AG08396 (cell line): ENCODE measurements at places on chromosomes 11 and 22.

DNA sequence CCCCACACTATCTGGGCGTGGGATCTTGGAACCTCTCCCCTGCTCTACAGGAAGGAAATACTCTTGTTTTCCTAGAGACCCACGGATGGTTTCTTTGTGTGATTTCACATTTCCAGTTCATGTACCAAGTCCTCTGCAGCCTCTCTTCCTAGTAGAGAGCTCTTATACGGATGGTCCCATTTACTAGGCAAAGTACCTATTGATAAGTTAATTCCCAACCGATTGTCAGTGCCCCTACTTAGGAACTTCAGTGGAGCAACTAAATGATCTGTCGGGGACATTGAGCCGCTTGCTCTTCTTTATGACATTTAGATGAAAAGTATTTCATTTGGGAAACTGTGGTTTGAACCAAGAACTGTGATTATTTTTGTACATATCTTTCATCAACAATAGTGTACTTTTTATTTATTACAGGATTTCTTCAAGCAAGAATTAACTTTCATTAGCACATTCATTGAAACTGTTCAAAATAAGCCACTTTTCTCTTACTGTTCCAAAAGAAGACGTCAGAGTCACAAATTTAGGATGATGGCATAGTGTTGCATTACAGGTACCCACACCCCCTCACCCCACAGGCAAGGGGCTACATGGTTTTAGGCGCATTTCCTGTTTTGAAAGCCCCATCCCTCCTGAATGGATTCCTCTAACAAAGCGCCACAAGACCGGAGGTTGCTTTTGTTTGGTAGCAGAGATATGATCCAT is 34.2 kb downstream of the ELMOD1 start:
- DNase-seq: no peak

- DNase-seq: no peak
Measured at GRCh38 chr11:112400476-112401014, 139.9 kb upstream of the PLET1 start.

DNA sequence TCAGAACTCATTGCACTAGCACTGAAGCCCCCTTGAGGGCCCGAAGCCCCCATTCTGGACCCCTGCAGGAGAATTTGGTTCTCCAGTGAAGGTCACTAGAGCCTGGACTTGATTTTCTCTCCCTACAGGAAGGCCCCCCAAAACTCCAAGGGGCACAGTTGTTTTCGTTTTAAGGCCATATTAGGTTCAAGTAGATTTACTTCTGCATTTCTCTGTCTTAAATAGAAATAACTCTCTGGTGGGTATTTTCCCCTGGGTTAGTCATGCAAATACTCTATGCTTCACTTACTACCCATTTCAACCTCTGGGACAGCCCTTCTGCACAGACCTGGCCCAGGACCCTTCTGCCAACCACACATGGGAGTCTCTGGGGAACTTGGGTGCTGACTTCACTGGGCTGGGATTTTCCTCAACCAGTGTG is 41.6 kb downstream of the WEE1 start:
- DNase-seq: no peak

- DNase-seq: peak; percentile 66
Measured at GRCh38 chr11:128497061-128497775, 90.1 kb downstream of the ETS1 start.

DNA sequence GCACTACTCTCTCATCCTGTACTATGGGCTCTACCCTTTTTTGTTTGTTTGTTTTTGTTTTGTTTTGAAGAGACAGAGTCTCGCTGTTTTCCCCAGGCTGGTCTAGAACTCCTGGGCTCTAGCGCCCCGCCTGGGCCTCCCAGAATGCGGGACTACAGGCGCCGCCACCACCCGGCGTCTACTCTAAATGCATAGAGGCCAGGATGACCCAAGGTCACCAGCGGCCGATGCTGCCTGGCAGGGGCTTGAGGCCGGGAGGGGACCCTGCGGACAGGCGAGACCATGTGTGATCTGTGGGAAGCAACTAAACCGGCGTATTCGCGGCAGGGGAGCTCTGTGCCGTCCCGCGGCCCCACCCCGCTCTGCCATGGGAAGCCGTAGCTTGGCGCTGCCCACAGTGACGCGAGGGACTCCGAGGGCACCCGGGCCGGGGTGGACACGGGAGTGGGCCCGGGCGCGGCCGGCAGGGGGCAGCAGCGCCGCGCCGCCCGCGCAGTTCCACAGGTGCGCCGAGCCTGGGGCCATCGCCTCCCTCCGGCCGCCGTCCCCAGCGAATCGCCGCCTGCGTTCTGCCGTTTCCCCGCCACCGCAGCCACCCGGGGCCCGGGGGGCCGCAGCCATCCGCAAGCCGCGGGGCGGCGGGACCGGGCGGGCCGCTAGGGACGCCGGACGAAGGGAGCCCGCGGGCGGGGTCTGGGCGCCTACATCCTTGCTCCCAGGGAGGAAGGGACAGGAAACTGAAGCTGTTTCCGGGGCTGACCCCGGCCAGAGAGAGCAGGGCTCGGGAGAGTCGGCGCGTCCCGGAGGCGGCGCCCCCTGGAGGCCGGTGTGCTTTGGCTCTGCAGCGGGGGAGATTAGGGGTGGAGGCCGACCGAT is 12.3 kb upstream of the HDHD5 start:
- DNase-seq: peak; percentile 97

DNA sequence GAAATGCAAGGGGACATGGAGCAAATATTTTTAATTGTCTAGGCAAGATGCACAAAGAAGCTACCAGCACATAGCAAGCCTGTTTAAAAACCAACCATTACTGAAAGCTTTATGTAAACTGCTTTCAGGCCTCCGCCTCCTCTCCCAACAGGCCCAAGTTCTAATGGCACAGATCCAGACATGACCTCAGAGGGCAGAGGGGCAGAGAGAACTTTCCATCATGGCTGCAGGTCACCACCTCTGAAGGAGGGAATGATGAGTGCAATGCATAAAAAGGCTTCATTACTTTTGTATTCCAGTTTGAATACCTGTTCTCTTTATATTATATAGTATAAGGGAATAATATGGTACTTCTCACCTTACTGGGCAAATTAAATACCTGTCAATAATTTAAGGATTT is 15.2 kb downstream of the DDX17 start:
- DNase-seq: peak; percentile 67

DNA sequence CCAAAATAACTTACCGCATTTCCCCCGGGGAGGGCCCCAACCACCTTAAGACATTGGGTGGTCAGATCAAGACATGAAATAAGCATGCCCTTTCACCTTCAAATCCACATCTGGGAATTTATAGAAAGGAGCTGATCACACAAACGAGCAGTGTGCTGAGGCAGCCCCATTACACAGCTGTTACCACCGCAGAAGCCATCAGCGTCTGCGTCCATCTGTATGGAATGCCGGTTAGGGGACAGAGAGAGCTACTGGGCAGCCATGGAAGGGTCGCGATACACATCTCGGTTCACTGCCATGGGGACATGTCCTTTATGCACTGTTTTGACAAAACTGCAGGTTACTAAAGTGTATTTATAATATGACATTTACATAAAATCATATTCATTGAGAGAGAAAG is 105.1 kb upstream of the LMO1 start:
- no peak for DNase-seq

DNA sequence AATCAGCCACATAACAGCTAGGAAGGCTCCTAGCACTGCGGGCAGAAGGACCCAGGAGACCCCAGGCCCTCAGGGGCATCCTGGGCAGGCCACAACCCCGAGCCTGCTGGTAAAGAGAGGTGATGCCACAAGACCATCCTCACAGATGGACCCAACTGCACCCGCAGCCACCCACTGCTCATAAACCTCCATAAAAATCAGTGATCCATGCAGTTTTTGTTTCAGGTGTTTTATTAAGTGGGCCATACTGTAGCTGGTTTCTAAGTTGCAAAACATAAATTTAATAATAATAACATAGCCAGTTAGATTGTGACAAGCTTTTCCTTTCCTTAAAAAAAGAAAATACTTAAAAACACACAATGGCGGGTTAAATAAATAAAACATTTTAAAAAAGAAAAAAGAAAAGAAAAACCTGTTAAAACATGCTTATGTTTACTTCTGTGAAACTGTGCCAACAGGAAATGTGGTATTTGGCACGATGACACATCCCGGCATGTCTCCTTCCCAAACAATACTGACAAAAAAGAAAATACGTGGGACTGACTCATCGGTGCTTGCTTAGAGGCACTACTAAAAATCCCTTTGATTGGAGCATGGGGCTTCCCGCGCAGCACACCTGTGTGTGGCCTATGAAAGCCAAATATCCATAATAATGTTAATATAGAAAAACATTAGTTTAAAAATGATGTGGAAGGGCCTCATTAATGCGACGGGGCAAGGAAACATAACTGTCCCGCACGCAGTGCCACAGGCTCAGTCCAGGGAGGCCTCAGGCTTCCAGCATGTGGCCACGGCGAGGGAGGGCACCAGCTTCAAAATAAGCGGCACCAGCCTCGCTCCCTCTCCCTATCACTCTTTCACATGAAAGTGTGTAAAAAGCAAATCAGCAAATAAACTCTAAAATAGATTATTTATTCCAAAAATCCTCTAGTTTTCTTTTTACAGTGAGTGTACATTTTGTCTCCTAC is 47.5 kb upstream of the SCUBE2 start:
- peak; percentile 66 for DNase-seq

- DNase-seq: no peak
Measured at GRCh38 chr22:47795477-47796127, 1033.2 kb downstream of the TBC1D22A start.

DNA sequence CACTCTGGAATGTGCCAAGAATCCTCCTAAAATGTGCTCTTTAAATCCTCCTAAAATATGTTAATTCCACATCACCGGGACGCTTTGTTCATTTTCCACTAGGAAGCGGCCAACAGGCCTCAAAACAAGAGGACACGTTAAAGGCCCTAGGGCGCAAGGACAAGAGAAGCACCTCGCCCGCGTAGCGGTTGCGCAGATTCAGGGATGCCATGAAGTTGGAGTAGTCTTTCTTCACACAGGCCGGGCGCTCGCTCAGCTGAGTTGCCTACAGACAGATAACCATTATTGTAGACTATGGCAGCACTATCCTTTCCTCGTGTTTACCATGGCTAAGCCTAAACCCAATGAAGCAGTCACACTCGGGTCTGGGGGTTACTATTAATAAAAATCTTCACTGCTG is 29.5 kb upstream of the SERPIND1 start:
- no peak for DNase-seq

GRCh38 chr11:63556404-63557013 is 6.7 kb downstream of the PLAAT2 start:
- no peak for DNase-seq

DNA sequence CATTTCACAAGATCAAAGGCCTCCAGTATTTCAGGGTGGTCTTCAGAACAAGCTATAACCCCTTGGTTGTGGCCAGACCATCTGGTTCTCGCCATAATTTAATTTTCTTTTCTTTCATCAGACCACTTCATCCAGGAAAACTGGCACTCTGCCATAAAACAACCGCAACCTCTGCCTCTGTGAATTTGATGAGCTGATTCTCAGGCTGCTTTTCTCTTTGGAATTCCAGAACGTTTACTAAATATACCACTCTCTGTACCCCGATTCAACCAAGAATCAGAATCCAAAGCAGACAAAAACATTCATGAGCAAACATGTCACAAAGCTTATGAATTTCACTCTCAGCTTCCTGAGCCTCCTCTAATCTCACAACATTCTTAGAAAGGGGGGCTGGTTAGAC is 331.8 kb upstream of the SYN3 start:
- no peak for DNase-seq

DNA sequence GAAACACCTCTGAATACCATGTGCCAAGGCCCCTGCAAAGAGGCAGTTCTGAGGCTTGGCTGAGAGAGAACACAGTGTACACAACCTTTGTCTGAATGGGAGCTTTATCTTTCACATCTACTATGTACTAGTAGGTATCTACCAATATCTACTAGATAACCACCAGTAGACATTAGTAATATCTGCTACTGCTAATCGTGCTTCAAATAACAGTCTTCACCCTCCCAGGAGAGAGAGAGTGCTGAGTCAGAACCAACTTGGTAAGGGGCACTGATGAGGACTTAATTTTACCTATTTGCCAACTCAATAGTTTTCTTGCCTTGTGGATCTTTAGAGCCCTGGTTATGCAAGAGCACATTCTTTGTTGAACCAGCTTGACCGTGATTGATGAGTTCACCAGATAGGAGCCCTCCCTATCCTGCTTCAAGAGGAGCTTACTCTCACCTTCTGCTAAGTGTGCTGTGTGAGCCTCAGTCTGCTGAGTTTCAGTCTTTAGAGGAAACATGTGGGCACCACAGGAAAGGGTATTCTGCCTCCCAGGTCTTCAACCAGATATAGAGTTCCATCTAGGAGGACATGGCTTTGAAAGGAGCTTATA is 967.5 kb downstream of the NTM start:
- no peak for DNase-seq

- no peak for DNase-seq
Measured at GRCh38 chr11:68581439-68581838, 102.9 kb upstream of the GAL start.
